Fibroblast of skin of right biceps (primary cell): ENCODE measurements at places on chromosomes 1 and 21.

DNA sequence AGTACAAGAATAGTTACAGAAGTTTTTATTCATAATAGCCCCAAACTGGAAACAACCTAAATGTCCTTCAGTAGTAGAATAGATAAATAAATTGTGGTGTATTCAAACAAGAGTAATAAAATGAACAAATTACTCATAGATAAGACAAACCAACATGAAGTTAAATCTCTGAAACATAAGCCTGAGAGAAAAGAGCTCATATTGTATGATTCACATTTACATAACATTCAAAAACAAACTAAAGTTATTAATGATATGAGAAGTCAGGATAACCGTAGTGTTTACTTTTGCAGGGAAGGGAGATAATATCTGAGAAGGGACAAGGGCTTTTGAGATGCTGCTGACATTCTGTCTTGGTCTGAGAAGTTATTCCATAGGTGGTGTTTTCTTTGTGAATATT, 13.5 kb downstream of the STPG1 start:
- no peak for DNase-seq

- peak; percentile 71 for DNase-seq
Measured at GRCh38 chr1:153790313-153790965, 15.2 kb downstream of the SLC27A3 start.

DNA sequence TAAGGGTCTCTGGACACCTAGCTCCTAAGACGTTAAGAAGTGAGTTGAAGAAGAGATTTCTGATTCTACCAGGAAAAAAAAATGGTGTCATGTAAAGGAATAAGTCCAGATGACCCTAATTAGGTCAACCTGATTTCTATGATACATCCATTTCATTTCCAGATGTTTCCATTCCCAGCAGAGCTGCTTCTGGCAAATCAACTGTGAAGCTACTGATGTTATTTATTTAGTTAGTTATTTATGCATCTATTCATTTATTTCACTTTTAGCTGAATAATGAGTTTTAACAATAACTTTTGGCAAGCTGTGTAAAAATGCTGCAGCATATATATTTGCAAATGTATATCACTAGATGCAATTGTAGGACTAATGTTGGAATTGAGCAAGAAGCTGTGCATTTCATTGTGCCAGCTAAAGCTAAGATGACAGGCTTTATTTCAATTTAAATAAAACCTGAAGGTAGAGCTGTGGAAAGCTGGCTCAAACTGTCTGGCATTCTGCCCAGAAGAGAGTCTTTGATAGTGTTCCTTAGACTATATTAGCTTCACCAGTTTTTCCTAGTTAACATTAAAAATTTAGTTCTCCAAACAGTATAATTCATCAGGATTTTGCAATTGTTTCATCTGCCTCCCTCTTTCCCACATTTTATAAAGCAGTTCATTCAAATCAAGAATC, 1164.4 kb upstream of the ADGRL4 start:
- peak; percentile 18 for DNase-seq

- DNase-seq = no peak
Measured at GRCh38 chr1:45809761-45810160, 6.3 kb downstream of the MAST2 start.

GRCh38 chr1:28160782-28161266, 15.7 kb downstream of the PTAFR start:
- DNase-seq = peak; percentile 32

GRCh38 chr1:30701258-30701633, 22.1 kb downstream of the MATN1 start:
- no peak for DNase-seq

- DNase-seq = peak; percentile 38
Measured at GRCh38 chr1:34131396-34132160, 33.5 kb downstream of the CSMD2 start.
